ENCODE measurements at places on chromosomes 16 and 17.
A peak's percentile ranks its signal among the peaks of the same experiment; 100 is the strongest.

- DNase-seq = no peak
Measured at GRCh38 chr17:5797447-5798050, 213.2 kb upstream of the NLRP1 start.

DNA sequence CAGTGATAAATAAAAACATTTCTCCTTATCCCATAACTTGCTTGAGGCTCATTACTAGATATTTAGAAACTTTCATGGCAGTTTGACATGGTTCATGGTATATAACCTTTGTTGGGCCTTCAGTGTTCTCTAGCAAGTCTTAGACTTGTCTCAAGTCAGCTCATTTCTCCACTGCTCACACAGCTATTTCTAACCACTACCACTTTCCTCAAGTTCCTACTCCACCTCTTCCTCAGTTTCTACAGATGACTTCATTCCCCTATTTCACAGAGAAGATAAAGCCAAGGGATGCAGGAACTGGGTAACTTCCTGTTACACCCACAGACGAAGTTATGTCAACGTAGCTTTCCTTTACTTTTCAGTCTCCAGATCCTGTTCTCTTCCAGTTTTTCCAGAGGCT, 23.2 kb downstream of the NLK start:
- no peak for DNase-seq

DNA sequence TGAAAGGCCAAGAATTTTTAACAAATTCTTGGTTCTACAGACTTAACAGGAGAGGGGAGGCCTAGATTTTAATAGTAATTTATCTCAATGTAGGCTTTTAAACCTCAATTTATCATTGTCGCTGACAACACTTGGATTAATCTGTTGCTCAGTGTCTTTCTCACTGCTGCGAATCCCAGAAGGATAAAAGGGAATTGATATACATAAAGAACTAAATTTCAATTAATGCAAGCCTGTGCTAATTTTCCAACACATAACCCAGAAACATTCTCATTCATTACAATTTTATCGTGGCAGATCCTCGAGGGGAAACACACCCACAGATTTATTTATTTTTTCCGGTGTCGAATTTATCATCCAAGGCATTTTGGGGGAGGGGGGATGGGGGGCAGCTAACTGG, 98.1 kb downstream of the WSCD1 start:
- DNase-seq = no peak

DNA sequence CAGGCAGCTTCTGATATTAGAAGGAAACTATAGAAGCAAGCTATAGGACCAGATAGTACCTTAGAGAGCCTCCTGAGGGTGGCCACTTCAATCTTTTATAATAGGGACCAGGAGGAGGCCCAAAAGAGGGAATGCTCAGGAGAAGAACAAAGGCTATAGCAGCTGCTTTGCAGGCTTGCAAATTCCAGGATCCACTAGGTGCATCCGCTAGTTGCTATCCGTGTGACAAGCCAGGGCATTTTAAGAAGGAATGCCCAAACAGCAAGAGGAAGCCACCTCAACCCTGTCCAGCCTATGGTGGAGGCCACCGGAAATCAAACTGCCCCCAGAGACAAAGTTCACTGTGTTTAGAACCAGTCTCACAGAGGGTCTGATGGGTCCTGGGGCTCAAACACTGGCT, 192.6 kb upstream of the KIF2B start:
- DNase-seq = no peak

DNA sequence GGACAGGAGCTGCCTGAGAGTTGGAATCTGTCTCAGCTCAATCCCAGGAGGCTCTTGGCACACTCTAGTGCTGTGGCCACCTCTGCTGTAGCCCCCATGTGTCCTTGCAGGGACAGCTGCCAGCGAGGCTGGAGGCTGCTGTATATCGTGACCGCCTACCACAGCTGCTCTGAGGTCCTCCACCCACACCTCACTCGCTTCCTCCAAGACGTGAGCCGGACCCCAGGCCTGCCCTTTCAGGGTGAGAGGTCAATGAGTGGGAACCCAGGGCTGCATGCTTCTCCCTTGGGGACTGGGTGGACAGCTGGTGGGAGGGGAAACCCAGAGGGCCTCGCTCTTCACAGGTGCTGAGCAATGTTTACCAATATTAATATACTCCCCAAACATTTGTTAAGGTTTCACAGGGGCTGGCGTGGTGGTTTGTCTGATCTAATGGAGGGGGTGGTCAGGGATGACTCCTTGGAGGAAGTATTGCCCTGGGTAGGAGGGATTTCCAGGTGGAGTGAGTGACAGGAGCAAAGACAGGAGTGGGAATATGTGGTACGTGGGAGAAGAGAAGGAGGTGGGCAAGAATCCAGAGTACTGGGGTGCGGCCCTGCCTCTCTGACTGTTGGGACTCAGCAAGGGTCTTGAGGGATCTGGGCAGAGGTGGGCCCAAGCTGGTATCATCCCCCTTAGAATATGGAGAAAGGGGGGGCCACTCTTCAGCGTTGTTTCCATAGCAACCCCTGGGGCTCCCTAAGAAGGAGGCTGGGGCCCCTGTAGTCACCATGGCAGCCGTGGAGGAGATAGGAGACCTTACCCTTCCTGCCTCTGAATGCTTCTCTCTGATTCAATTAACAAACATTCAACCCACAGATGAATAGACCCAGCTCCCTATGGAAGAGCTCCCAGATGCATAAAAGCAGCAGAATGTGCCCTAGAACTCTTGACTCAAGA, 22.2 kb upstream of the ALKBH5 start:
- DNase-seq = no peak

- no peak for DNase-seq
Measured at GRCh38 chr17:15090533-15090932, 174.6 kb downstream of the PMP22 start.

DNA sequence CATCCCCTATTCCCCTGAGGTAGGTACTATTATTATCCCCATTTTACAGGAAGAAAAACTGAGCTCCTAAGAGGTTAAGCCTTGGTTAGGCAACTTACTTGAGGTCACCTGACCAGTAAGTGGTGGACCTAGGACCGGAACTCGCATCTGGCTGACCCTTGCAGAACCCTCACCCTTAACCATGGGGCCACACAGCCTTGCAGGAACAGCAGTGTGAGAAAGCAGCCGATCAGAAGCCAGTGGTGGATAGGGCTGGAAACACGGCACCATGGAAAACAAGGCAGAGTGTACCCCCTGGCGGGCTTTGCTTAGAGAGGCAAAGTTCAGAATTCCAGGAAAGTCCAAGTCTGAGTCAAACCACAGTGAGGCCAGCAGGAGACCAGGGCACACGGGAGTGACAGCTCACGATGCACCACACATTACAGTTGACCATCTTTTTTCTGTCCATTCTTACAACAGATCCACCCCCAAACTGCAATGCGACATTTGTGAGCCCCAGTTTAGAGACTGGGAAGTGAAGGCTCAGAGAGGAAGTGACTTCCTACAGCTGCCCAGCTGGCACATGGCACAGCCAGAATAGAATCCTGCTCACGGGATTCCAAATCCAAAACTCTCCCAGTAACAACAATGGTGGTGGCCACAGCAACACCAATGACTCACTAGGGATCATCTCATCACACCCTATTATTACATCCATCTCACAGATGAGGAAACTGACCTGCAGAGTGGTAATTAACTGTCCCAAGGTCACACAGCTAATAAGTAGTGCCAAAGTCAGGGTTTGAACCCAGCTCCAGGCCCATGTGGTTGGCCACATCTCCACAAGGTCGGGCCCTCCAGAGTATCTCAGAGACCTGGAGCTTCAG, 20.3 kb downstream of the KIFC3 start:
- no peak for DNase-seq

DNA sequence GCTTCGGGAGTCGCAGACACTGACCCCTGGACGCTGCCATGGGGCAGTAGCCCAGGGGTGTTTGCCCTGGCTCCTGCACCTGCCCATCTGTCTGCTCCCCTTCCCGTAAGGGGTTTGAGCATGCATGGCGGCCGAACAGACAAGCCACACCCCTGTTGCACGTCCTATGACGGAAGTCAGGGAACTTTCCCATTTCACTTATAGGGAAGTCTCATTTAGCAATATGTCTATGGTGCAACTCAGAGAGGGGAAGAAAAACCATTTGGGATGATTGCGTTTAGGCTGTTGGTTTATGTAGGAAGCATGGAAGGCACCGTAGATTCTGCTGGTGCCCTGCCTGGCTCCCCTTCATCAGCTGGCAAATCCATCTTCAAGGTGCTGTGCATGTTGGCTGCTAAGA, 112.5 kb downstream of the HAPSTR1 start:
- no peak for DNase-seq

DNA sequence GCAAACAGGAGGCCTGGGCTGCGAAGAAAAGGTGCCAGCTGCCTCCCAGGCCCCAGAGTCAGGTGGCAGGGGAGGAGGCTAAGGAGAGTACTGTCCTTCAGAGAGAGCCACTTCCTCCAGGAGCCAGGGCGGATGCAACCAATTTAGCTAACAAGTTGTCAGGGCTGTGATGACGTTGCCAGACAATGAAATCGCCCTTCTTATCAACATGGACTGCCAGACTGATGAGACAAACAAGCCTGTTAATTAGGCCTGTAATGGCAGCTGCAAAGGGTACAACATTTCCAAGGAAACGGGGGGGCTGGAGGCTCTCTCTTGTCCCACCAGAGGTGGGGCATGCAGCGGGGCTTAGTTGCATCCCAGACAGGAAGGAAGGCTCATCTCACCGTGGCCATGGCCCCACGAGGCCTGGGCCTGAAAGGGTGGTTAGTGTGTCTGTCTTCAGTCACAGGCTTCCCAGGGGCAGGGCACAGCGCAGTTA, 111.8 kb downstream of the SDK2 start:
- DNase-seq = no peak

GRCh38 chr16:54216688-54217087, 69.9 kb downstream of the IRX3 start:
- no peak for DNase-seq

- DNase-seq = no peak
Measured at GRCh38 chr16:2675714-2676113, 6.6 kb upstream of the KCTD5 start.

DNA sequence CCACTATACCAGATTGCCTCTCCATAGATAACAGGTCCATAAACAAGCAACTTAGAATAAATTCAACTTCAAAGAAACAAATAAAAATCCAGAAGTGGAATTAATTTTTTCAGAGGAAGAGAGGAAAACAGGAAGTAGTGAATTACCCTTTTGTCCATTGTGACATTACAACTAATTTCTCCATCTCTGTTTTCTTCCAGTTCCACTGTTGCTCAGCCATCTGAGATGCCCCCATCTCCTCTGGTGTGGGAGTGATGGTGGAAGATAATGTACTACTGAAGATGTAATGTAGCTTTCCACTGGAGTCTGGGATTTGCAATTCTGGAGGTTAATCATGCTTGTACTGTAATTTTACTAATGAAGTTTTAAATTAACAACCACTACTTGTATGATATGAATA, 124.6 kb upstream of the TMEM97 start:
- no peak for DNase-seq

- DNase-seq = no peak
Measured at GRCh38 chr16:71840052-71840451, 5.7 kb upstream of the ATXN1L start.

- DNase-seq = peak; percentile 68
Measured at GRCh38 chr16:85607321-85607765, 5.8 kb upstream of the GSE1 start.

GRCh38 chr17:4786106-4786511, at the start of gene VMO1:
TSS of gene VMO1 (minus strand) at chr17:4786364. CDS start at chr17:4786352, 12 bp downstream.
- DNase-seq = peak; percentile 58

DNA sequence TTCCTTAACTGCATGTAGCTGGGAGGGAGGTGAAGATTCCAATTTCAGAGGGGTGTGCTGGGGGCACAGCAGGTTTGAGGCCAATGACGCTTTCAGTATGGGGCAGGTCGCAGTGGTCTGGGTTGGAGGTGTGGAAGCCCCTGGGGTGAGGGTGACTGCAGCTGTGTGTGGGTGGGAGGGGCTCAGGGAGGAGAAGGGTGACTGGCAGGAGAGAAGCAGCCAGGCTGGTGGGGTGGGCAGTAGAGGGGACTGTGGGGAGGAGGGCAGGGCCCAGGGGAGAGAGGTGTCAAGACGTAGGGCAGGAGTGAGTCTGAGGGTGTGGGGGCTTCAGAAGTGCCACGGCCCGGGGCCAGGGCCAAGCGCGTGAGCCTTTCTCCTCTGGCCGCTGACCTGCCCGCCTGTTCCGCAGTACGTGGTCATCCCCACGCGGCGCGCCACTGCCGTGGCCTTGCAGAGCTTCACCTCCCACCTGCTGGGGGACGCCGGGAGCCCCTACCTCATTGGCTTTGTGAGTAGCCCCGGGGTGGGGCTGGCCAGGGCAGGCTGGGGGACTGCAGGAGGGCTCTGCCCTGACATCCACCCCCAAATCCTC, 19.4 kb downstream of the MYBBP1A start:
- DNase-seq = peak; percentile 24

- DNase-seq = no peak
Measured at GRCh38 chr16:12177643-12178042, 201.1 kb downstream of the SNX29 start.

- DNase-seq = no peak
Measured at GRCh38 chr16:73143576-73144422, 95.9 kb upstream of the ZFHX3 start.

GRCh38 chr17:36127199-36127893, 23.7 kb downstream of the CCL4 start:
- DNase-seq = no peak

DNA sequence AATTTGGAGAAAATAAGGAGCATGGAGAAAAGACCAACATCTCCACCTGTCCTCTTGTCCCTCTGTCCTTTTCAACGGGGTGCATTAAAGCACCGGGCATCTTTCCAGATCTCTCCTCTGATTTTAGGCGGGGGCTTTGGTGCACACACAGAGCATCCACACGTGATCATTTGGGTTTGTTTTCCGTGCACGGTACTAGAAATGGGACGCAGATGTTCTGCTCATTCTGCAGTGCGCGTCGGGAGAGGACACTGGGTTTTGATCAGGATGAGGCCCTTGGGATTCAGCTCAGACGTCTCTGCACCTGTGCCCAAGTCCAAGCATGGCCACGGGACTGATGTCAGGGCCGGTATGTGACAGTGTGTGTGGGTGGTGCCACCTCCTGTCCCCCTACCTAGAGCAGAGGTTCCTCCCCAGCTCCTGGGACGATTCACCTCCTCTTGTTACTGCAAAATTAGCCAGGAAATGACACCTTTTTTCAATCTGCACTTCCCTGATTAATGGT, 31.9 kb downstream of the PDIA2 start:
- DNase-seq = no peak

- DNase-seq = no peak
Measured at GRCh38 chr17:6479622-6480302, 35.5 kb downstream of the PIMREG start.

DNA sequence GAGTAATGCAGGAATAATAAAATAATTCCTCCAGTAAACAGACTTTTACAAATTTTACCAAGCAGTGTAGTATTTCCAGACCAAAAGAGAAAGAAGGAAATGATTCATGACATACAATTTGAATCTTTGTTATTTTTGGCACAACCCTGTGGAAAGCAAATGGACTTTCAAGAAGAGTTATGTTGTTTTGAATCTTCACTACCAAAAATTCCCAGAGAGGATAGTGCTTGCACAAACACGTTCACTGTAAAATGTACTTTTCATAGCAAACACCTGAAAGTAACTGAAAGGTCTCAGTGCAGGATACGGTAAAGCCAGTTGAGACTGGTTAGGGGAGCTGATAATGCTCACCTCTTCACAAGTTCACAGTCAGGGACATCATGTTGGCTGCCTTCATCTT, 107.1 kb downstream of the USP22 start:
- no peak for DNase-seq

GRCh38 chr16:49023050-49023449, 258.6 kb downstream of the CBLN1 start:
- no peak for DNase-seq

- DNase-seq = peak; percentile 49
Measured at GRCh38 chr16:86508947-86509758, 1.2 kb upstream of the FOXF1 start.

- DNase-seq = peak; percentile 87
Measured at GRCh38 chr16:87850009-87851006, 19.0 kb downstream of the SLC7A5 start.

- DNase-seq = no peak
Measured at GRCh38 chr17:44769647-44770084, 10.9 kb downstream of the ADAM11 start.
